Nucleus accumbens (tissue), 56 donors: ENCODE measurements at places on chromosomes 7 and 10.

DNA sequence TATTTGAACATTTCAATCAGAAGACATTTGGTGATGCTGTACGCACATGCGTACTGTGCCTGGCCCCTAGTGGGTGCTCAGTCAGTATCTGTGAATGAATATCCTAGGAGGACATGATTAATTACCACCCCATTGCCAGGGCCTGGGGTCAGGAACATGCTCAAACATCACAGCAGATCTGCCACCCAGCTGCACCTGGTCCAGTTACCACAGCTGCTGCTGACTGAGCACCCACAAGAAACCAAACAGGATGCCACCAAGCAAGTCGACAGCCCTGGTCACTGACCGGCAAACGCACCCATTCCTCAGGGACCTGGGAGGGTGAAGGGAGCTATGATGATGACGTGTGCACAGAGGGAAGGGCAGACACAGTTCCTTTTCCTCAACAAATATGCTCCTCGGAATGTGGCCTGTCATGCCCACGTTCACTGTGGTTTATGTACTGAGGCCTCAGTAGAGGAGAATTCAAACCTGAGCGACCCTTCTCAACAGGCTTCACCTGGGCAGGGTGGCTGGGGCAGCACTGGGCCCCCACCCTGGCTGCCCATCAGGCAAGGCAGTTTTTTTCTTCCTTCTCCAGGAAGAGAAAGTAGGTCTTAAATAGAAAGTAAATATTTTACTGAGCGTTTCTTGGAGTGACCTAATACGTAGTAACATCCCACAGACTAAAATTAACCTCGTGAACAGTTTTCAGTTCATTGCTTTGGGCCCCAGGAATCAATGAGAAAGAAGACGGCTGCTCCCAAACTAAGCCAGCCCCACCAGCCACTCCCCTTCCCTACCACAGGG, 13.4 kb downstream of the CTBP2 start:
- DNase-seq = no peak

DNA sequence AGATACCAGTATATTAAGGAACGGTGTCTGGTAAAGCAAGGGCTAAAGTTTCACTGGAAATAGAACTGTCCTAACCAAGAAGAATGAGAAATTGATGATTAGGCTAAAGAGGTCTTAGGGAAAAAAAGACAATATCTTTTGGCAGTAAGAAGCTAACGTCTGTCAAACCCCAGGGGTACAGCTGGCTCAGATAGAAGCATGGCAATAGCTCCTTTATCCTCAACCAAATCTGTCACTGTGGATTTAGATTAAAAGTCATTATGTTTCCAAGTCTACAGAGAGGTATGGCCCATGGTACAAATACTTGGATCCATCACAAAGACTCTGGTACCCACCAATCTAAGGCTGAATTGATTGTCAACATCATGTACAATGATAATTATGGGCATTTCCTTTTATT, 8.6 kb upstream of the SLC16A9 start:
- no peak for DNase-seq

GRCh38 chr10:86899670-86900276, 57.6 kb downstream of the MMRN2 start:
- peak; percentile 18 for DNase-seq

- no peak for DNase-seq
Observed at GRCh38 chr7:151091431-151091830, 5.2 kb downstream of the AGAP3 start.

- no peak for DNase-seq
Observed at GRCh38 chr7:102830197-102830596, 81.4 kb downstream of the FAM185A start.

GRCh38 chr10:99346247-99346646, 17.1 kb downstream of the CNNM1 start:
- DNase-seq = no peak

GRCh38 chr7:104627516-104627915, 299.1 kb downstream of the LHFPL3 start:
- no peak for DNase-seq

GRCh38 chr10:132880128-132880981, 62.0 kb downstream of the CFAP46 start:
- no peak for DNase-seq

- DNase-seq = no peak
Observed at GRCh38 chr10:73997461-73997786, 492 bp upstream of the VCL start.

DNA sequence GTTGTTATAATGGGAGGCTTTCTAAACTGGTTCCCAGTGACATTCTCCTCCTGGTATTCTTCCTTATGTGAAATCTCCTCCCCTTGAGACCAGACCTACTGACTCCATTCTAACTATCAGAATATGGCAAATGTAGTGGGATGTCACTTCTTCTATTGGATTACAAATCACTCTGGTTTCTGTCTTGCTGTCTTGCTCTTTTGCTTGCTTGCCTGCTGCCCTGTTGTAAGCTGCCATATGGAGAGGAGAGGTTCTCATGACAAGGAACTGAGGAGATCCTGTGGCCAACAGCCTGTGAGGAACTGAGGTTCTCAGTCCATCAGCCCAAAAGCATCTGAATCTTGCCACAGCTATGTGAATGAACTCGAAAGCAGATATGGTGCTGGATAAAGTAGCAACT, 4.7 kb upstream of the NRCAM start:
- DNase-seq = no peak

- DNase-seq = no peak
Observed at GRCh38 chr7:80934321-80934720, 15.5 kb upstream of the SEMA3C start.

- no peak for DNase-seq
Observed at GRCh38 chr7:117083648-117084047, 130.3 kb downstream of the ST7 start.

DNA sequence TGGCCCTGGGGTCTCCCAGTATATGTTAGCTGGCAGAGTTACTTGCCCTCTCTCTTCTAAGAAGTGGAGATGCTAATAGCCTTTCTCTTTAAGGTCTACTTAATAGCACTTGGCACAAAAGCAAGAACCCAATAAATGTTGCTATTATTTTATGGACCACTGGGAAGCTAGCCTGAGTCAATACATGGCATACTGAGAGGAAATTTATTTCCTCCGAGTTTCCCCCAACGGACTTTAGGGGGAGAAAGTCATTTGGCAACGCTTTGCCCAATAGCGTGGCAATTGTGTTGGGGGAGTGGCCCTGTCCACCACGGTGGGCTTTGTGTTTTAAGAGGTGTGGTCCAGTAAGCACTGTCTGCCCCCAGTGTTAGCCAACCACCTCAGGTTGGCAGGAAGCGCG, 87.4 kb upstream of the SMNDC1 start:
- no peak for DNase-seq
